ENCODE measurements at places on chromosomes 6 and 20.
A peak's percentile ranks its signal among the peaks of the same experiment; 100 is the strongest.

- no peak for DNase-seq
These were observed 2.9 kb downstream of the ADGRF5 start for GRCh38 chr6:46918806-46919205.

GRCh38 chr6:35041086-35041861, 99.9 kb downstream of the TCP11 start:
- DNase-seq: no peak

DNA sequence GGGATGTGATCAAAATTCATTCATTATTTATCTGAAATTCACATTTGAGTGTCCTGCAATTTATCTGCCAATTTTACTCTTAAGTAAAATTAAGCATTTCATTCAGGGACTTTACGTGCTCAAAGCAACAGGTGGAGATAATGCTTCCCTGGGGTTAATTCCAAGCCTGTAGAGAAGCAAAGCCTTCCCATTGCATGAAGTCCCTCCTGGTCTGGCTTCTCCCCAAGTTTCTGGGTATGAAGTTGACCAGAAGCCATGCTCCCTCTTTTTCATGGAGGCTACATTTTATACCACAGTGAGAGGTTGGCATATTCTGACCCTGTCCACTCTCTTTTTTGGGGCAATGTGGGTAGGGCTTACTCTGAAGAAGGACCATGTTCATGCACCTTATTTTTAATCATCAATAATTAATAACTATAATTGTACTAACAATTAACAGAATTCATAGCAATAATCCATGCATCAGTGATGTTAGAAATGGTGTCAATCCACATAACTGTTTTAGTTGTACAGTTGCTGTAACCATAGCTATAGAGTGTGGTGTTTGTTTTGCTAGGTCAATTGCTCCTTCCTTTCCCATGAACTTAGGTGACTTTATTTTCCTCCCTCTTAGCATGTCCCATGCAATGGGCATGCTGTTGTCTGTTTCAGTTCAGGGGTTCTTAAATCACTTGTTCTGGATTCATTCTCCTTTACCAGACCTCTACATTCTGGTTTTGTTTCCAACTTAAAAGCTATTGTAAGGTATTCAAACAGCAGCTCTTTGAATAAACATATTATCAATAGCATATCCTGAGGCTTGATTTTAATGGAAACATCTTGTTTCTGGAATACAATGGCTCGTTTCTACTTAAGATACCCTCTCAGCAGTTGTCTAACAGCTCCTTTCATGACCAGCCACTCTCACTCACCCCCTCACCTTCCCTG, 1.5 kb downstream of the LAMA4 start:
- no peak for DNase-seq

- peak; percentile 57 for DNase-seq
These were observed 33.4 kb upstream of the AAR2 start for GRCh38 chr20:36202891-36203338.

DNA sequence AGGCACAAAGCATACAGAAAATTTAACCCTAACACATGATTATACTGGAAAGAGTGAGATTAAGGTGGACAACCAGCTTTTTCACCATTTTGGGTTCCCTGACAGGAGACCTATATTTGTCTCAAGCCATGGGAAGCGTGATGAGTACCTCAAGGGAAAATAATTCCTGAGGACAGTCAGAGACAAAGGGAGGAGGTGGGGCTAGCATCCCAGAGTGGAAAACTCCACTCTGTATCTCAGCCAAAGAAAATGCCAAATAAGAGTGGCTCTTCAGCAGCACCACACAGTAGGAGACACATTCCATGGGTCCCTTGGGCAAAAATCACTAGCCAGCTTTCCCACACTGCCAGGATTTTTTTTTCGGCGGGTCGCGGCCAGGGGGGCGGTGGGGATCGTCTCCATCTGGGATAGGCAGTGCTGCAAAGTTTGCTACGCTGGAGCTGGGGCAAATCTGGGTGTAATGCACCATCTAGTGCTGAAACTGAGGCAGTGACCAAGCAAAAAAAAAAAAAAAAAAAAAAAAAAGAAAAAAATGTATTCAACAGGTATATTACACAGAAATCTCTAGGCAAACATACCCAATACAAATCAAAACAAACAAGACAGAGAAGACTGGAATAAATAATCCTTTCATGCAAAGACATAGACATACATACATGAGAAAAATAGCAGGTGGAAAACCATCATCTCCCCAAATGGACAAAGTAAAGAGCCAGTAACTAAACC, 77.3 kb upstream of the SLC35F1 start:
- DNase-seq: no peak

DNA sequence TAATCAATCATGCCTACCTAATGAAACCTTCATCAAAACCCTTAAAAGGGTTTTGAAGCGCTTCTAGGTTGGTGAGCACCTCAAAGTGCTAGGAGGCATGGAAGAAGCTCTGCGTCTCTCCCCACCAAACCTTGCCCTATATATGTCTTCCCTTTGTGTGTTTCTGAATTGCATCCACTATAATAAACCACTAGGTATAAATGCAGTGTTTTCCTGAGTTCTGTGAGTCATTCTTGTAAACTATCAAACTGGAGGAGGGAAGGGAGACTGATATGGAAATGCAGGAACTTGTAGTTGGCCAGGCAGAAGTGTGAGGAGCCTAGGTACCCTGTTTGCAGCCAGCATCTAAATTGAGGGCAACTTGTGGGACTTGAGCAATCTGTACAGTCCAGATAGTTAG, 698.8 kb downstream of the DOK5 start:
- no peak for DNase-seq

GRCh38 chr6:92109256-92109655, 1310.1 kb downstream of the EPHA7 start:
- no peak for DNase-seq

GRCh38 chr6:99712519-99712918, 105.9 kb downstream of the PRDM13 start:
- peak; percentile 74 for DNase-seq

- no peak for DNase-seq
These were observed 67.4 kb downstream of the KHDC1L start for GRCh38 chr6:73157870-73158269.

DNA sequence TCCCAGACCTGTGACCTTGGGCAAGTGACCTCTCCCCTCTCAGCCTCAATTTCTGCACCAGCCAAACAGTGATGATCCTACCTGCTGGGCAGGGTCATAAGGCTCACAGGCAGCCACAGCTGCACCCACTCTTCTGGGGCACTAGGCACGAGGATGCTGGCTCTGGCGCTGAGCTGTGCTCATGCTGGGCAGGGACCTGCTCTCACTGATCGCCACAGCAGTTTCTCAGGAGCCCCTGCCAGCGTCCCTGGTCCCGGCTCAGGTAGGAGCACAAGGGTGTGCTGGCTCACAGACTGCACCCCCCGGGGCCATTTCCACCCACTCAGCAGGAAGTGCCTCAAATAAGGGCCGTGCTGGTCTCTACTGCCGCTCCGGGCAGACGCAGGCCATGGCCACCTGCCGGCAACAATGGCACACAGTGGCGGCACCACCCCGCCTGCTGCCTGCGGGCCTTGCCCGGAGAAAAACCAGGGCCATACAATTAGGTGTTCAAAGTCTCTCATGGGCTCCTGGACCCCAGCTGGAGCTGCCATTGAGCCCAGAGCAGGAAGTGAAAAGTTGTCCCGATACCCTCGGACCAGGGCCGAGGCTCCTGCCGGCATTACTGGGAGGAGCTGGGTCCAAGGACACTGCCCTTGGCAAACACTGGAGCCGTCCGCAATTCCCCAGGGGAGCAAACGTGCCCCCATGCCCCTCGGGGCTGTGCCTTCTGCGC, 4.6 kb upstream of the CABLES2 start:
- DNase-seq: no peak

GRCh38 chr6:50829049-50829448, 10.4 kb downstream of the TFAP2B start:
- peak; percentile 8 for DNase-seq

DNA sequence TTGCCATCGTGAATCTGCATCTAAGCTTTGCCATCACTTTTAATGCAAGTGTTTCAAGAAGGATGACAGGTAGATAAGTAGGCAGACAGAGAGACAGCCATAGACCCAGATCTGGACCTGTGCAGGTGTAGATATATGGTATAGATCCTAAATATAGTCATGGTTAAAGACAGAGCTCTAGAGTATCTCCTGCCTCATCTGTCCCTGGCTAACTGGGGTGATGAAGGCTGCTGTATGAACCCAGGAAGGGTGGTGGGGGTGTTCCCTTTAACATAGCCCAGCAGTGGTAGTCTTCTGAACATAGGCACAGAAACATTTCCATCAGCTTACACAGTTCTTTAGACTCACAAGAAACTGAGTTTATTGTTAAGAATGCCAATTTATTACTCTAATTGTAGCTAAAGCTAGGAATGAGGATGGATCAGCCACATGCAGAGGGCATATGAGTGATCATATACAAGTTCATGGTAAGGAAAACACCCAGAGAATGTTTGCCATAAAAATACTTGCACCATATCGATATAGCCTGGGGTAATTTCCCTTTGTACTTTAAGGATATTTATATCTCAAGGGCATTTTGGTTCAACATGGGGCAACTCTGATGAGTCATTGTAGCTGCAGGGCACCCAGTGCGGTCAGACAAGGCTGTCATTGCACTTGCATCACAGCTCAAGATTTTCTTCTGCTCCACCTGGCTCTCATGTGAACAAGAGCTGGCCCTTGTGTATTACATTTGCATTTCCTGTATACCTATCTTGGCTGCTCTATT, 587.2 kb downstream of the EPM2A start:
- DNase-seq: no peak

- DNase-seq: no peak
These were observed 33.4 kb downstream of the TTLL9 start for GRCh38 chr20:31903627-31904386.

DNA sequence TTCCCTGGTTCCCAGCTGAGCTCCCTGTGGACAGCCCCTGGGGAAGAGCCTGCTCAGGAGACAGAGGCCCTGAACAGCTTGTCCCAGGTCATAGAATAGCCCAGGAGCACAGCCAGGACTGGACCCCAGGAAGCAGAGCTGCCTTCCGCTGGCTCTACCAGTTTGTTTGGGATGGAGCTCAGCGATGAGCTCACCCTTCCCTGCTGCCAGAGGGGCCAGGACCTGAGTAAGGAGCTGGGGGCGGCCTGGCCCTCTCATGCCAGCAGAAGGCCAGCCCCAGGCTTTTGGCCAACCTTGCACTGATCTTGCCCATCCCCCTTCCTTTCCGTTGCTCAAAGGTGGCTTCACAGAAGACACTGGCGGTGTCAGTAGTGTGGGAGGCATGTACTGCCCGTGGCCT, 17.5 kb downstream of the MMP24OS start:
- DNase-seq: no peak

GRCh38 chr6:81895511-81896185, 143.2 kb upstream of the TENT5A start:
- no peak for DNase-seq

- DNase-seq: no peak
These were observed 332.9 kb downstream of the TFAP2A start for GRCh38 chr6:10081957-10082356.

DNA sequence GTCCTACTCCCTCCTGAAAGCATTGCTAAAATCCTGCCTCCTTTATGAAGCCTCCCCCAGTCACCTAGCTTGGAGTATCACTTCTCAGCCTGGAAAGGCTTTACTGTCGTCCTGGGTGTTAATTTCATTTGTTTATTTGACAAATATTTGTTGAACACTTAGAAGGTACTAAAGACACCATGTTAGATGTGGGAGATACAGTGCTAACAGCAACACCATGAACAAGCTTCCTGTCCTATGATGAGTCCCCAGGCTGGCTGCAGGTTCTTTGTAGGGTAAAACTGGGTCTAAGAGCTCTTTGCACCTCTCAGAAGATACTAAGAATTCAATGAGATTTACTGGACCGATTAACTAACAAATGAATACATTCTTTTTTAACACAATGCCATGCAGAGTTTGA, 109.2 kb upstream of the TMEM170B start:
- no peak for DNase-seq

DNA sequence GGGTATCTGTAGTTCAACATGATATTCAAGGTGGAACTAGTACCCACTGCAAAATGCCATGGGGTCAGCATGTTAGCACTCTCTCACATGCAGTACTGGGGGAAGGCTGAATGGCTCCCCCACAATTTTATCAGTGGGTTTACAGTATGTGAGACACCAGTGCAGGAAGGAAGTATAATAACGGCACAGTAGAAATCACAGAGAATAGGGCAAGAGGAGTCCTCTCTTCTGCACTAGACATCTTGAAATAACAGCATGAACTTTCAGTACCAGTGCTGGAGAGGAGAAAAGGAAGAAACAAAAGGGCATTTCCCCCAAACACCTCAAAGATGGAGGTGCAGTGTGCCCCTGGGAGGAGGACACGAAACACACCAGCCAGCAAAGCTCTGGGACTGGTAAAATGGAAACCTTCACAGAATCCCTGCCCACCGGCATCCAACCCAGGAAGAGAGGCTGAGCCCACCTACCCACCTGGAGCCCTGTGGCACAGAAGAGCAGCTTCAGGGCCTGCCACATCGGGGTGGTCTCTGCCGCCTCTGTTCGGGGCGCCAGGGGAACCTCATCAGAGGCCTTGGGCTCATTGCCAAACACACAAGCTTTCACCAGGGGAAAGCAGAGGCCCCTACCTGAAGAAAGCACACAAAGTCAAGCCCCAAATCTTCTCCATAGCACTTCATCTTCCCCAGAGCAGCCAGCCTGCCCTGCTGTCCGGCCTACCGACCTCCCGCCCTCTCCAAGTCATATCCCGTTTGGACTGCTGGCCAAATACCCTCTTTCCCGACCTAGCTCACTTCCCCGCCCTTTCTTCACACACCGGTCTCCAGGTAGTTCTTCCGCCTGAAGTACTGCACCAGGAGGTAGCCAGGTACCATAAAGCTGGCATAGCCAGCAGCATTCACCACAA, 1.2 kb downstream of the SLC35B2 start:
- DNase-seq: no peak

DNA sequence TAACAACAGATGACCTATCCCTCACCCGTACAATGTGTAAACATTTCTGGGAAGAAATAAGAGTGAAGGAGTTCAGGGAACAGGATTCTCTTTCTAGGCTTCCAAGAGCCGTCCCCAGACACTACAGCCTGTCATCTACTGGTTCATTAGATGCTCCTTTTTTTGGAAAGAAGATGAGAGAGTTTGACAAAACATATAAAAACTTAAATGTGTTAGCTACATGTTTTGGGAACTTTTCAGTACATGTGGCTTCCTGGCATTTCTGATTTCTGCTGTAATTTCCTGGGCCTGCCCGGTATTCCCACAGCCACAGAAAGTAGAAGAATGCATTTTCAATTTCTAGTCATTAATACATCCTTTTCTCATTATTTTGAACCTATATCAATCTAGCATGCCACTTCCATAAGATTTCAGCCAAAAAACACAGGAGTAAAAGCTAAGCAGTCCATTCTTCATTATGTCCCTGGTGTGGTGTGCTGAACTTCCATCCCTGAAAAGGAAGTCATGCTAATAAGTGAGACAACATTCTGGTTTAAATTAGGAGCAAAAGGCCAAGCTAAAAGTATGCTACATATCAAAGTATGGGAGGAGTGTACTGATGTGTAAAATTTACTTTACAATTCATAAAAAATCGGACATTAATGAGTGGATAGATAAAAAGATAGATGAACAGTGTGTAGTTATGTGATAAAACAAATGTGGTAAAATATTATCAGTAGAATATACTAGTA, 198.2 kb downstream of the WDR27 start:
- no peak for DNase-seq

GRCh38 chr20:62119591-62120364, 2.5 kb upstream of the LSM14B start:
- no peak for DNase-seq
